ENCODE measurements at places on chromosomes 1 and 21.

DNA sequence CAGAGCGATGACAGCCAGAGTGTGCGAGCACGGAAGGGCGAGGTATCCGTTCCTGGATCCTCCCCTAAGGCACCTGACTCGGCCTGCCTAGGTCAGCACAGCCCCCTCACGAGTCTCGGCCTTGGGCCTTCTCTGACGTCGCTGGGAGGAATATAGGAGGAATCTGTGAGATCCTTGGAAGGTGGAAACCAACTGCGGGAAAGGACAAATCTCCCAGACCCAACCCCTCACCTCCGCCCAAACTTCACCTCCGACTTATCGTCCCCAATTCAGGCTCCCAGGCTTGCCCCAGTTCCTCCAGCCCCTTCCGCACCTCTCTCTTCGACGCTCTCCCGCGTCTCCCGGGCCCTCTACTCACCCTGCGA, 494 bp downstream of the APH1A start:
- DNase-seq, result peak; percentile 51

GRCh38 chr1:43853161-43853921, 80.3 kb upstream of the ARTN start:
- DNase-seq, result peak; percentile 40

DNA sequence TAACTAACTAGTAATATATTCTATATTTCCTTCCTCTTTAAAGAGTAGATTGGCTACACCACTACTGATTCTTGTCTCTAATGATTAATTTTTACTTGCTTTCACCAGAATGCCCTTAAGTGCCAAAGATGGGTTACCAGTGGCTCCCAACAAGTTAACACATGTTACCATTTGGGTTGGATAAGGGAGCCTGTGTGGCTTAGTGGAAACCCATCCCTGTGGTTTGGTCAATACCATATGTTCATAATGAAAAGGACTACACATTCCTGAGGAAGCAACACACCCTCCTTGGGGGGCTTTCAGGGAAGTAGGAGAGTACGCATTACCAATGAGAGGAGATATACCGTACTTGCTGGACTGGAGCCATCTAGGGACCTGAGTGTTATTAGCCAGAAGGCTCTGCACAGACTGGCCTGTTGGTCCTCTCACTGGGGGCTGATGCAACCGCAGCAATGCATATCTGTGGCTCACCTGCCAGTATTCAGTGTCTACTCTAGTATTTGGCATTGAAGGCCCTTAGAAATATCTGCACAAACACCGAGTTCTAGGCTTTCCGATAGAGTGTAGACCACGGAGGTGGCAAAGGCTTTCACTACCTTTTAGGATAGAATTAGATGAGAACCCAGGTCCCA, 29.3 kb upstream of the PLXNA2 start:
- DNase-seq, result no peak

- no peak for DNase-seq
Measured at GRCh38 chr21:45992301-45993209, 11.0 kb downstream of the COL6A1 start.

DNA sequence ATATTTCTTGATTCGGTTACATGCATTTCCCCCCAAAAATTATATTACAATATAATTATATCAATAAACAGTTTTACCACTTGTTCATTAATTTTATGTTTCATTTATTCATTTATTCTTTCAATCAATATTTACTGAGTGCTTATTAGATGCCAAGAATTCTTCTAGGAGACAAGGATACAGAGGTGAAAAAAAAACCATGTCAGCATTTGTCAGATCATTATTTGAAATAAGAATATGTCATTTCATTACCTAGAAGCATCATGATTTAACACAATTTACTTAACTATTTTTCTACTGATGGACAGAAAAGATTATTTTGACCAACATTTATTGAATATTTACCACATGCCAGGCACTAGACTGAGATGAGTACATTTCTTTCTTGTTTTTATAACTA, 512.7 kb downstream of the LMO4 start:
- DNase-seq, result no peak

- DNase-seq, result no peak
Measured at GRCh38 chr1:56302878-56303277, 276.5 kb downstream of the PLPP3 start.

DNA sequence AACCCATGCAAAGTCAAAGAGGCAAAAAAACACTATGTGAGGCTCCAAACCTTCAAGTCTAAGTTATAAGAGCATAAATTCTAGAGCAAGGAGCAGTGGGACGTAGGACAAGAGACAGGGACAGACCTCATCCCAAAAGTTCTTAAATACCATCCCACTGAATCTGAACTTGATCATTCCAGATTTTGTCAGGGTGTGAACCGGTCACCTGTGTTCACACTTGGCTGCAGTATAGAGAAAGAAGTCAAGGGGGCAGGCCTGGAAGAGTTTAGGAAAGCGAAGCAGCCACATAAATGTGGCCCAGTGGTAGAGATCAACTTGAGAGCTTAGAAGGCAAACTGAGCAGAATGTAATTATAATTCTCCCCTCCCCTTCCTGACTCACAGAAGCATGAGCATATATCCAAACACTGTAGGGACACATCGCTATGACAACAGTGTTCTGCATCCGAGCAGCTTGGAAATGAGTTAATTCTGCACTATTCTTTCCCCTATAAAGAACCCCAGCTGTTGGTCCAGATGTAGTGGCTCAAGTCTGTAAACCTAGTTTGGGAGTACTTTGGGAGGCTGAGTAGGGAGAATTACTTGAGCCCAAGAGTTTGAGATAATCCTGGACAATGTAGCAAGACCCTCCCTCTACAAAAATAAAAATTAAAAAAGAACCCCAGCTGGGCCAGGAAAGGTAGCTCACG, 2.7 kb downstream of the AKR7A2 start:
- no peak for DNase-seq

DNA sequence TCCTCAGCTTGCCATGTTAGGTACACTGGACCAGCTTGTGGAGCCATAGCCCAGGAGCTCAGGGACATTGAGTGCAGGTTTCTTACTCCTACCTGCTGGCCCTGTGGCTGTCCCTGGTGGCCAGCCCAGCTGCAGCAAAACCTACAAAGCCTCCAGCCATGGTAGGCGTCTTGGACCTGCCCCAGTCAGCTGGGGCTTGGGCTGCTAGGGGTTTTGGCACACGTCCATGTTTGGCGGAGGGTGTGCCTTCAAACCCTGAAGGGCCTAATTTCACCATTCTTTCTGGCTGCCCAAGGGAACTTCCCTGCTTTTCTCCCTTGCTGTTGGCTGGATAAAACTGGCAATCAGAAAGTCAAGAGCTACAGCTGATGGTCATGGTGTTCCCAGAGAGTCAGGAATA, 25.4 kb downstream of the HMGCS2 start:
- no peak for DNase-seq

DNA sequence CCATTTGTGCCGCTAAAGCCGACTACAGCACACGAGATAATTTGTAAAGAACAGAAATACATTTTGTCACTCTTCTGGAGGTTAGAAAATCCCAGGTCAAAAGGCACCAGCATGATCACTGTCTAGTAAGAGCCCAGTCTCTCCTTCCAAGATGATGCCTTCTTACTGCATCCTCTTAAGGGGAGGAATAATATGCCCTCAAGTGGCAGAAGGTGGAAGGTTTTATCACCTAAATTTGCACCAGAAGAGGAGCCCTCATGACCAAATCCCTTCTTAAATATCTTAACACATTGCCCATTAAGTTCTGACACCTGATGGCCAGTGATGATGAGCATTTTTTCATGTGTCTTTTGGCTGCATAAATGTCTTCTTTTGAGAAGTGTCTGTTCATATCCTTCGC, 326.7 kb upstream of the RGS18 start:
- DNase-seq, result no peak

DNA sequence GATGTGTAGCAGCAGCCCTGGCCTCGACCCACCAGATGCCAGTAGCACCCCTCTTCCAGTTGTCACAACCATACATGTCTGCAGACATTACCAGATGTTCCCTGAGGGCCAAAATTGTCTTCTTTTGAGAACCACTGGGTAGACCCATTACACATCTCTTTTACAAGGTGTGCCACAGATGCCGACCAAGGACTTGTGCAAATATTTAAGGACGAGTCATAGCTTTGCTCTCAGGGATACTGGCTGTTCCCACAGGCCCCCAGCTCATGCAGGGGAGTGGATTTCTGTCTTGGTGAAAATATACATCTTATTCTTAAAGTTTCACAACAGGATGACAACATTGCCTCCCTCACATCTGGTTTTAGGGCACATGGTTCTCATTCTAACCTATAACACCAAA, 59.4 kb upstream of the ZBTB18 start:
- DNase-seq, result no peak

DNA sequence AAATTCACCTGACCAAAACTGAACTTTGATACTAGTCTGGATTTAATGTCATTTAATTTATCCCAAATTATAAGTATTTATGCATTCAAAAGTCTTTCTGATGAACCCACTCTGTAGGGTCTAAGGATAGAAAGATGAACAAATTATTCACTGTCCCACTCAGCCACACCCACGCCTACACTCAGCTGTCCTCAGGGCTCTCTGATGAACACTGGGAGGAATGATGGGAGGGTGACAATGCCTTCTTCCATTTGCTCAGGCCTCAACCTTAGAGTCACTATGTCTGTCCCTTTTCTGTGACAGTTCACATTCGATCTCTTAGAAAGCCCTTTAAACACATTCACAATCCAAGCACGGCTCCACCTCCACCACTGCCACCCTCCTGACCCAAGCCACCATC, 41.8 kb downstream of the KCNJ6 start:
- DNase-seq, result no peak

- no peak for DNase-seq
Measured at GRCh38 chr1:112298558-112298957, 97.5 kb upstream of the CTTNBP2NL start.

DNA sequence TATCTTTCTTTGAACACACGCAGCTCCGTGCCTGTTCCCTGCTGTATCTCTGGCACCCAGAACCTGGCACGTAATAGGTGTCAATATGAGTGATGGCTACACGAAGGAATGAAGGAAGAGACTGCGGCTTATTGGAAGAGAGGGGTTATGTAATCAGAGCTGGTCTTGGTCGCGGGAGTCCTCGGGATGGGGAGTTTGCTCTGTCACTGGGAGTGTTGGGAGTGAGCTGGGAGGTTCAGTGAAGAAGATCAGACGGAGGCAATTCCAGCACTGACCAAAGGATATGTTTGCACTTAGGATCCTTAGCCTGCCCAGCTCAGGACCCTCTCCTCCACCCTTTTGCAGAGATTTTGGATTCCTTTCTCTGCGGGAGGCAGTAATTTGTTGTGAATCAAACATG, 709.1 kb downstream of the PTPRU start:
- DNase-seq, result no peak

DNA sequence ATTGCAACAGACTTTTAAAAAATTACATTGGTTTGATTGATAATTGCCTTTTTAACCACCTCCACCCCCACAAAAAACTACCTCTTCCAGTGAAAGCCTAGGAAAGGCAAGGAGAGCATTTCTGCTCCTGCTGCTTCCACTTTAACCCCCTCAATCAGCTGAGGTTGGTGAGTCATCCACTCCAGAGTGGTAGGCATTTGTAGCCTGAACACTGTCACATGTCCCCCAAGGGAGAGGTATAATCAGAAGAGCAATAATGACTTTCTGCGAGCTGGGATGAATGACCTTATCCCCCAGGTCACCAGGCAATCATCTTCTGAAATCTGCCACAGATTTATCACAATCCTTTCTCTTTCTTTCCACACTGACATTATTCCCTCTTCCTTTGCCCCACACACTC, 126.6 kb upstream of the CAMK1G start:
- DNase-seq, result no peak

- no peak for DNase-seq
Measured at GRCh38 chr1:155026154-155026553, 7.4 kb downstream of the DCST2 start.

- DNase-seq, result no peak
Measured at GRCh38 chr1:88647249-88647645, 36.8 kb upstream of the PKN2 start.

DNA sequence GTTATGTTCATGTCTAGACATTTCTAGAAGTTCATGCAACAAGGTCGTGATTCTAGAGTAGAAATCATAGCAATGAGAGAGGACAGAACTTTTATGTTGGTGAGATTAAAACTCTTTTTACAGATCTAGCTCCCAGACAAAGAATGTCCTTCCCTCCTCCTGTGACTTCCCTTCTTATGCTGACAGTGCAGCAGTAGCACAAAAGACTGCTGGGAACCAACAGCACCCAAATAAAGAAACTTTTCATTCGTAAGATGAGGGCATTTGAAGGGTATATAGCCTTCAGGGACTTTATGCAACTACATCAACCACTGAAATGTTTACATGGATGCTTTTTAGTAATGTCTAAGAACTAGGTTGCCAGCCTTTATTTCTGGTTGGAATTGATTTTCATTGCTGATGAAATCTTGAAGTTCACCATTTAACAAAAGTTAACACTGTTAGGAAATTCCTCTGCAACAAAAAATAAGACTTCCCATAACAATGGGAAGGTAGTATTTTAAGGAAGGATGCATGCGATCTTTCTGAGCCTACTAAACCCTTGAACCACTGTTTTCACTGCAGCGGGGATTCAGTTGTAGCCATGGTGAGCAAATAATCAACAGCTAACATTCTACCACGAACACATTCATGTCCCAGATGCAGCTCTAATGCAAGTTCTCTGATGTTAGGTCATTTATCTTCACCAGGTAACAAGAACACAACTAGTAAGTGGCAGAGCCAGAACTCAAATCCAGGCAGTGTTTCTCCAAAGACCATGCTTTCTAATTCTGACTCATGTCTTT, 672.8 kb downstream of the PTPRC start:
- DNase-seq, result no peak

GRCh38 chr1:33082575-33083108, 1.7 kb downstream of the AZIN2 start:
- DNase-seq, result no peak

DNA sequence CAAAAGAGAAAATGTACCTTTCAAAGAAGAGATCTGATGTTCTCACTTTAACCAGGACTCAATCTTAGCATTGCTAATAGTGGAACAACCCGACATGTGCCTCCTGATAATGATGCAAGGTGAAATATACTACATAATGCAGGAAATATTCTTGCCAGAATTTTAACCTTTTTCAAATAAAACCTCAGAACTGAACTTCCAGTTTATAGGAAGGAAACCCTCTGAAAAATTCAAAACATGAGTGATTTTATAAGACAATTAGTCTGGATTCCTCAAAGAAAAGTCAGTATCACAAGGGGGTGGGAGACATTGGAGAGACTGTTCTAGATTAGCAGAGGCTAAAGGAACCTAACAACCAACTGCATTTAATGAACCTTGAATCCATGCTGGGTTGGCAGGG, 18.1 kb downstream of the AHCYL1 start:
- DNase-seq, result no peak

GRCh38 chr1:64176659-64177058, 26.8 kb upstream of the UBE2U start:
- no peak for DNase-seq

- no peak for DNase-seq
Measured at GRCh38 chr1:29094954-29095353, 28.7 kb downstream of the TMEM200B start.

DNA sequence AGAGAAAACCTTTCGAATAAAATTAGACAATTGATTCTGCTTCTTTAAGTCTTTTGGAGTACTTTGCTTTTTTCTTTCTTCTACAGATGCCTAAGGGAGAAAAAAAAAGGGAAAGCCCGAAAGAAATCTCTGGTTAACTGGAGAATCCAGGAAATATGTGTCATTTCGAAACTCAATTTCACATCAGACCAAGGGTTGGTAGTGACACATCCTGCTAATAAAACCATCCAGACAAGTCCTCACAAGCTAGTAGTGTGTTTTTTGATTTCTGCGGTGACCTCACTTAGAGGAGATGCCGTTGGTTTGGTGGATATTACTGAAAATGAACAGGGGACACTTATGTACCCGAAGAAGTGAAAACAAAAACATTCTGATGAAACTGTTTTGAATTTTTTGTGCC, 726.5 kb upstream of the ADAMTS5 start:
- DNase-seq, result no peak

All from CD4-positive, alpha-beta T cell treated with Interferon gamma for 1 hour (primary cell).